ENCODE measurements at places on chromosomes 5 and 9. TPM values are rescaled to one million over a fixed set of nuclear protein-coding genes. Genes with fewer than 3 reads are reported as not detected.

Gene SPATA31D4
- not detected for total RNA-seq

Gene ST8SIA4
- total RNA-seq: 4.4 TPM

Gene CBY3
- total RNA-seq: not detected

Gene RIOK2
- total RNA-seq: 24.4 TPM

Gene TMEM8B
- 21.0 TPM for total RNA-seq

Gene PALM2AKAP2
- 130 TPM for total RNA-seq

Gene CYSRT1
- total RNA-seq: not detected

Gene CDC20B
- not detected for total RNA-seq

Gene INSL6
- not detected for total RNA-seq

Gene PRR16
- 13.3 TPM for total RNA-seq

Gene IL5
- not detected for total RNA-seq

Gene OR1Q1
- total RNA-seq: not detected

Gene TSSK1B
- not detected for total RNA-seq

Gene ZNF300
- total RNA-seq: 1.4 TPM

Gene C5orf52
- not detected for total RNA-seq

Gene PCDHA4
- 0.14 TPM for total RNA-seq

Gene PCDHB6
- 0.42 TPM for total RNA-seq

Gene AJM1
- total RNA-seq: 6.3 TPM

Gene TRAF1
- total RNA-seq: 4.8 TPM

Gene PRELID2
- total RNA-seq: 48.1 TPM

Gene RABEPK
- 11.7 TPM for total RNA-seq

Gene LCN15
- total RNA-seq: 0.48 TPM

Gene NIPAL4
- total RNA-seq: 0.24 TPM

Gene CCDC171
- total RNA-seq: 2.6 TPM

Gene PCDHGB1
- 3.3 TPM for total RNA-seq

Gene PTPN3
- 5.8 TPM for total RNA-seq

Gene KIF24
- total RNA-seq: 0.38 TPM

Gene TAF1L
- total RNA-seq: not detected

Gene PDLIM4
- total RNA-seq: 47.8 TPM

Gene AGTPBP1
- total RNA-seq: 42.5 TPM

Gene PCDHGC3
- 37.0 TPM for total RNA-seq

Gene AQP7
- total RNA-seq: 68.6 TPM

Gene SMIM32
- not detected for total RNA-seq

Gene RANBP17
- 6.8 TPM for total RNA-seq

Gene PCDHGA10
- total RNA-seq: 4.0 TPM

Gene IL7R
- total RNA-seq: 1.9 TPM

Gene SURF2
- 12.1 TPM for total RNA-seq

Gene ZNF462
- 29.0 TPM for total RNA-seq

Gene GPR150
- total RNA-seq: 0.15 TPM

Gene CDKN2A
- not detected for total RNA-seq

Gene HMMR
- 1.0 TPM for total RNA-seq

Gene MARCOL
- not detected for total RNA-seq

Gene BARHL1
- not detected for total RNA-seq
